ENCODE measurements at places on chromosomes 7 and 10.

DNA sequence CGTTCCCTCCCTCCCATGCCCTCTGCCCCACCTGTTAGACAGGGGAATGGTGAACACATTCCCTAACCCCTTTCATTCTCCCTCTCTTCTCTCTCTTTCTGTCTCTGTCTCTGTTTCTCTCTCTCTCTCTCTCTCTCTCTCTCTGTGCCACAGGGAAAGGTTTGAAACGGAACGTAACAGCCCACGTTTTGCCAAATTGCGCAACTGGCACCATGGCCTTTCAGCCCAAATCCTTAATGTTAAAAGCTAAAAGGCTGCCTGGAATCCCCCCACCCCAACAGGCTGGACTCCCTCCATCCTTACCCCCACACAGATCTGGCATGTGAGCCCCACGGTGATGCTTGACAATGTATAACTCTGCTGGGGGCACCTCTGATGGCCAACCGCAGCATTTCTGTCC lies 30.8 kb downstream of the LDB3 start:
- no peak for DNase-seq

GRCh38 chr10:17910125-17910789 lies 41.5 kb upstream of the SLC39A12 start:
- DNase-seq: no peak

DNA sequence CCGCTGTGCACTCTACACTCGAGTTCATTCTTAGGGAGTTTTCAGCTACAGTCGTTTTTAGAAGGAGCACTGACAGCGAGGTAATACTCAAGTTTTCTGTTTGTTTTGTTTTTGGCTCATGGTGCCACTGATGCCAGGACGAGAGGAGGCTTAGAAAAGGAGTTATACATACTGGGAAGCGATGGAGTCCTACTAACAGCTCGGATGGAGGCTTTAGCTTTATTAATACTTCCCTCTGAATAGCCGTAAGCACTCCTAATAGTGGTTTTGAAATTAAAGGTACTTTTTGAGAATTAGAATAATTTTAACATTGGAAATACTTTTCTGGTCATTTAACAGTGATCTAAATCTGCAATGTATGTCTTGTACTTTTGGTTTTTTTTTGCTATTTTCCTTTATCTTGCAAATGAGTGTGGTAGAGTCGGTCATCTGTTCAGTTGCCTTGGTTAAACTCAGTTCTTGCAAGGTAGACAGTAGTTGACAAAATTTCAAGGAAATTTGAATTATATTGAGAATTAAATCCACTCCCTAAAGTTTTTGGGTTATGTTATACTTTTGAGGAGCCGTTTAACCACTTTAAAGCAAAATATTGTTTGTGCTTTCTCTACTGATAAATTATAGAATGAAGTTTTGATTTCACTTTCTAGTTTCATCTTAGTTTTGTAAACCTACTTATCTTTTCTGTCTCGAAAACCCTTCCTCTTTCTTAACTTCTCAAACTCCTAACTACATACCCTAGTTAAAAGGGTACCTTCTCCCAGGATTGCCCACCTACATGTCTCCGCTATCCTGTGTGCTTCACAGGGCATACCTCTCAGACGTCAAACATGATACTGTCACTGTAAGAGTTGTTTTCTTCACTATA lies 1.5 kb downstream of the HBP1 start:
- DNase-seq: no peak

DNA sequence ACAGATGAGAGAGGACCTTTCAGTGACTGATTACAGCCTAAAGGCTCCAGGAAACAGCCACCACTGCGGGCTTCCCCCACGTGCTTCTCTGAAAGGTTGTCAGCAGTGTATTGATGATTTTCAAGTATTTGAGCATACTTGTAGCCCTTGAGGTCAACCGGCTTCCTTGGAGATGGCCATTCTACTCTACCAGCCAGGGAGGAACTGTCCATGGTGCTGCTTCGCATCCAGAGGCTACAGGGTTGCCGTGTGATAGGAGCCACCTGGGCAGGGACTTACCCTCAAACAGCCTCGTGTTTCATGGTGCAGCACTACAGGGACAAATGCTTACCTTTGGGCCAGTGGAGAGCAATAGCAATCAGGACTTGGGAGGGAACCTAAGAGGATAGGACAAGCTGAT lies 179.5 kb downstream of the DPP6 start:
- DNase-seq: no peak

- DNase-seq: no peak
Observed at GRCh38 chr7:113405296-113406056, 287.1 kb upstream of the SMIM30 start.

DNA sequence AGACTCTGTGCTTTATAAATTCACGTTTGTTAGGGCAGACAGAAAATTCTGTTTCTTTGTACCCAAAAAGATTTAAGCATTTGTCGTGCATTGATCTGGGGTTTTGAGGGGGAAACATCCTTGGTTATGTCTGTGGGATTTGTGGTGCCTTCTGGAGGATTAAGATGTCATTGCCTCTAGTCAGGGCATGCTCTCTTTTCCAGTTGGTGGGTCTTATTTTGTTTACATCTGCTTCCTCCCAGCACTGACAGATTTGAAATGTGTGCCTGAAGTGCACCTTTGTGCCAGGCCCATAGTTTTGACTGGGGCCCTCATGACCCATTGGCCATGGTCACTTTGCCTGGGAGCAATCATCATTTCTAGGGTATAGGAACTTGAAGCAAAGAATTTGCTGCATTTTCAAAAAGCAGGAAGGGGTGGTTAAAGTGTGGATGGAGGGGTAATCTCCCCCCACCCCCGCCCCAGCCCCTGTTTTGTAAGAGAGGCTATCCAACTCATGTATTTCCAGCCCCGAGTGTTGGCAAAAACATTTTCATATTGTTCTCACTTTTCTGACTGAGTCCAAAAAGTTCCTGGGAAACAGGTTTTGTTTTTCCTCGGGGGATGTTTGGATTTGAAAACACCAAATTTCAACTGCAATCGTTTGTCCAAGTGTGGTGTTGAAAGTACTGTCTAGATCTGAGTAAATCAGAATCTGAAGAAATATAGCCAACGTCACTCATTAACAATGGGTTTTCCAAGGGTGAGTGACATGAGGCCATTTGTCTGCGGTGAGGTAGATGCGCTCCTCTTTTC lies 388.2 kb upstream of the GALNT17 start:
- DNase-seq: no peak

GRCh38 chr7:55409482-55410225 lies 44.5 kb downstream of the LANCL2 start:
- no peak for DNase-seq

DNA sequence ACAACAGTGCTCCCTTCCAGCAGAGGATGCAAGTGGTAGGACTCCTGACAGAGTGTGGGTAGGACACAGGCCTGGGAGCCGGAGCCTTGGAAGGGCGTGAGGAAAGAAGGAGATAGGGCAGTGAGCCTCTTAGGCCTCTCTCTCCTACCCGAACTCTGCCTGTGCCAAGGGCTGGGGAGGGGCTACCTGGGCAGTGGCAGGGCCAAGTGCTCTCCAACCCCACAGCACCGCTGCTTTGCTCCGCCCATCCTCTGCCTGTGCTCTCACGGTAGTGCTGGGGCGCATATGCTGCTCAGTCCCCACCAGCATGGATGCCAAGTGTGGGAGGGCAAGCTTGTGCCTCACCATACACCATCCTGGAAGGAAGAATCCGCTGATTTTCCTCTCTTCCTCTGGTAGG lies 7.5 kb downstream of the FAM131B start:
- DNase-seq: no peak

DNA sequence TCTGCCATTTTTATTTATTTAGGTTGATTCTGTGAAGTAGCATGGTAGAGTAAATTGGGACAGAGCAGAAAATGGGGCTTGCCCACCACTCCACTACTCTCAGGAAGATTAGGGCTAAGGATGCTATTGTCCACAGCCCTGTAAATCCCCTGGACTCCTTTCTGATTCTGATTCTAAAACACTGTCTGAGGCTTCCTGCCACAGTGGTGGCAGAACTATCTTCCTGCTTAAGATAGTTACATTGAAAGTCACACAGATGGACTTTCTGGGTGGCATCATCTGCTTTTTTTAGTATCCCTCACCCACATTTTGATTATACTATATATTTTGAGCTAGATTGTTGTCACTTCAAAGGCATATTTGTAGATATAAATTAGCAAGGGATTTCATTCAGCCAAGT lies 50.0 kb downstream of the SPAM1 start:
- DNase-seq: no peak

DNA sequence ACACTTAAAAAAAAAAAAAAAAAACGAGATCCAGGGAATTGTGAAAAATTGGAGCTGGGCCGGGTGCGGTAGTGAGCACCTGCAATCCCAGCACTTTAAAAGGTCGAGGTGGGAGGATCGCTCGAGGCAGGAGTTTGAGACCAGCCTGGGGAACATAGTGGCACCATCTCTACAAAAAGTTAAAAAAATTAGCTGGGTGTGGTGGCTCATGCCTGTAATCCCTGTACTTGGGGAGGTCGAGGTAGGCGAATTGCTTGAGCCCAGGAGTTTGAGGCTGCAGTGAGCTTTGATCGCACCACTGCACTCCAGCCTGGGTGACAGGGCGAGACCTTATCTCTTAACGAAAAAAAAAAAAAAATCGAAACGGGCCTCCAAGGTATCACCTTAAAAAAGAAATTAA lies 2.0 kb downstream of the CLDN4 start:
- DNase-seq: no peak

- no peak for DNase-seq
Observed at GRCh38 chr10:26837139-26837538, 23.6 kb downstream of the ABI1 start.

DNA sequence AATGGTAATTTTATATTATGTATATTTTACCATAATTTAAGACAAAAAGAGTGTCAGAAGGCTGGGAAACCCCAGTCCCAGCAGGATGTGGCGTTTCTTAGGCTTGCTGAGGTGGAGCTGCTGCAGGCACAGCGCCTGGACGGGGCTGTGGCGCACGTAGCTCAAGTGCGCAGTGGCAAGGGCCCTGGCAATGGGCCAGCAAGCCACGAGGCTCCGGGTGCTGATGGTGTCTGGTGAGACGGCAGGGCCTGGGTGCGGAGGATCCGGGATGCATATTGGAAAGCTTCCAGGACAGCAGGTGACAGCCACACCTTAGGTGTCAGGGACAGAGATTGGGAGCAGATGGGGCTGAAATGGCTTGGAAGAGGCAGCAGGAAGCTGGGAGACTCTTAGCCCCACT lies 37.2 kb downstream of the CLEC2L start:
- no peak for DNase-seq

DNA sequence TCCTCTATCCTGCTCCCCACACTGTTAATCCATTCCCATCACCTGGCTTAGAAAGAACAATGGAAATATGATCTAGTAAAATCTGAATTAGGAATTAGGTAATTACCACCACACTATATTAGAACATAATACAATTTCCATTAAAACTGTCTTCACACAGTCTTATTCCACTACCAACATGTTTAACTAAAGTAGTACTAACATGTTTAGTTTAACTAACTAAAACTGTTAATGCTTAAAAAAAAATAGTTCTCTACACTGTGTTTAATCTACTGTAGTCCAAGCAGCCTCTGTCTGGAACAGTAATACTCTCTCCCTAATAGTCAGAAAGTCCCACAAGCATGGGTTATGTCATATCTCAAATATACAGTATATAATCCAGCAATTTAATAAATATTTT lies 150.8 kb downstream of the SGMS1 start:
- DNase-seq: no peak

DNA sequence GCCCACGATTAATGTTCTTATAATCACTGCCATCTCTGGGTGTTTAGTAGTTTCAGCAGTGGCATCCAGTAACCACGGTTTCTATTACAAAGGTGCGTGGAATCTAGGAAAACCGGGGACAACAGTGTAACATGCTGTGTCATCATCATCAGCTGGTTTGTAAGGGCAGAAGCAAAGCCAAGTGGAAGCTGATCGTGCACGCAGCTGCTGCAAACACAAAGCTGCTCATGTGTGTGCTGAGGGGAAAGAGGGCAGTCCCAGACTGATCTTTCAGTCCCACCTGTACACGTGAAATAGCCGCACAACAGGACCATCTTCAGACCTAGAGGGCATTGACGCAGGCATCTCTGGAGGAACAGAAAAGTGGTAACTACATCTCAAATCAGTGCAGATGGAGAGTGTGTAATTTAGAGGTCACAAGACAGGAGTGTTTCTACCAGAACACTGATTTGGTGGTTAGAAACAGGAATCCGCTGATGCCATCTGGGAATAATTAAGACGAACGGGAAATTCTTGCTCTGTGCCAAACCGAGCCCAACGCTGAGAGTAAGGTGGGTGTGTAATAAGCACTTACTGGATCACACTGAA lies 13.4 kb downstream of the ANKRD16 start:
- no peak for DNase-seq

DNA sequence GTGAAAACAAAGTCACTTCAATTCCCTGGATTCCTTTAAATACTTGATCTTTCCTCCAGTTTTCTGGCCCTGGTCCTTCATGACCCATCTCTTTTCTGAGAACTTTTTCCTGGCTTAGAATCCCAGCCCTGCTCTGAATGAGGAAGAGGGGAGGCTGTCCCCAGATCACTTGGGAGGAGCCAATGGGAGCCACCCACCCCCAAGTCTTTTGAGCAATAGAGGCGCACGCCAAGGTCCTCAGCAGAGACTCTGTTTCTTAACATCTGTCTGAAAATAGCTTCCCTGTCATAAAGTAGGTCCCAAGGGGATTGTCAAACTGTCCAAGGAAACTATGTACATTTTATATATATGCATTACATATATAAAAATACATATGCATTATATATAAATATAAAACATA lies 126.8 kb downstream of the ADRA2A start:
- no peak for DNase-seq

DNA sequence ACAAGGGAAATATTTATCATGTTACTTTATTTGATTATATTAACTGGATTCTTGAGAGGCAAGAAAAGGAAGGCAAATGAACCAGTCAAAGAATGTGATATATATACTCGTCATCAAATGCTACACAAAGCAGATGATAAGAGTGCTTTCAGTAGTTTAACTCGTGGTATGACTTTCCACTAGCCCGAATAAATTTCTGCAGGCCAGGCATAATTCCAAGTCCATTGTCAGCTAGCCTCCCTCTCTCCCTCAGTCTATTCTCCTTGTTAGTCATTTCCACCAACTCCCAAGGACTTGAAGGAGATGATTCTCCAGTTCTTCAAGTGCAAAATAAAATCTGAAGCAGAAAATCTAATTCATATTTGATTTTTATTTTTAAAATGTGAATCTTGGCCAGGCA lies 190.5 kb downstream of the GLI3 start:
- no peak for DNase-seq

GRCh38 chr10:34175121-34175520 lies 640.0 kb downstream of the PARD3 start:
- no peak for DNase-seq

DNA sequence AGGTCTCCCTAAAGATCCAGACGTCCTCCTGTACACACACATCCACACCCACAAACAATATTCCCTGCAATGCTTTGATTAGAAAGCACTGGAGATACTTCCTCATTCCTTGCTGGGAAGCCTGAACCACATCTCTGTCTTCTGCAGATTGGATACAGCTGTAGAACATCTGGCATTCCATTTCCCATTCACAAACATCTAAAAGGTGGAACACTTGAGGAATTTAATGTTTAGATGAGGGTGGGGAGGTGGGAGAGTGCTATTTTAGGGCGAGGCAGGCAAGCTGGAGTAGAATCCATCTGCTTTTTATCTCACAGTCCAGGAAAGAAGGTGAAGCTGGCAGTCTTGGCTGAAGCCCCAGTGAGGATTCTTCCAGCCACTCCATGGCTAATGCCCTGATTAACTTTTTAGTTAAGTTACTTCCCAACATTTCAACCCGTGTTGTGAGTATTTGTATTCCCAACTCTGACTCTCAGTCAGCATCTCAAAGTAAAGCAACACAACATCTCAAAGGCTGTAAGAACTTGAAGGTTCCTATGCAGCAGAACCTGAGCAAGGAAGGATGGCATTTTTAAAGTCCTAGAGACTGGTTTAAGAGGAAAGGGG lies 46.1 kb downstream of the CYTH3 start:
- no peak for DNase-seq

All from CD4-positive, alpha-beta T cell (primary cell).